ENCODE measurements at places on chromosomes 1 and 21. TPM values are rescaled to one million over a fixed set of nuclear protein-coding genes. Genes with fewer than 3 reads are reported as not detected.

SLC37A1 gene
- total RNA-seq: 24.0 TPM

NENF gene
- total RNA-seq: 15.4 TPM

PRELP gene
- total RNA-seq: not detected

ANKRD13C gene
- 27.2 TPM for total RNA-seq

GRCh38 chr1:50873458-50874187, 86.4 kb downstream of the FAF1 start:
- peak; percentile 46 for DNase-seq
- no peaks in the 10 kb centered on the region for H3K27me3 ChIP-seq
- peaks cover 12% of the 10 kb centered on the region for H3K4me1 ChIP-seq
- no peaks in the 10 kb centered on the region for H3K36me3 ChIP-seq

DNA sequence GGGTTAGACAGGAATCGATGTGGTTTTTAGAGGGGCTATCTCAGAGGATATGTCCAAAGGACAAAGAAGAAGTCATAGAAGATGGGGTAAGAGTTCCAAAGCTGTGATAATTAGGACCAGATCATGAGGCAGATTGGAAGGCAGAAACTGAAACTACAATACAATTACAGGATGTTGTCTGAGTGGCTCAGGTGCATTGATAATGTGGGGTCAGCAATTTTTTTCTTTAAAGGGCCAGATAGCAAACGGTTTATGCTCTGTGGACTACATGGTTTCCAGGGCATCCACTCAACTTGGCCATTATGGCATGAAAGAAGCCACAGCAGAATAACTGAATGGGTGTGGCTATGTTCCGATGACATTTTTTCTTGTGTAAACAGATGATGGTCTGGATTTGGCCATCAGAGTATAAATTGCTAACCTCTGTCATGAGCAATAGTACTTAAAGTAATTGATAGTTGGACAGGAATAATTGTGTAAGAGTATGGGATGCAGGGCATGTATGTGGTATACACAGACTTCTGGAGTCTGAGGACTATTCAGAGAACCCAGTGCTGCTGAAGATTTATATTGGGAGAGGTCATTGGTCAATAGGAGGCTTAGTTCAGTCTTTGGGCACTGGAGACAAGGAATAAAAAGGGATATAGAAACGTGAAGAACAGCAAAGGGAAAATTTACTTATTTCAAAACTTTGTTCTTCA, 198.4 kb upstream of the ADGRL4 start:
- no peaks in the 10 kb centered on the region for H3K36me3 ChIP-seq
- no peaks in the 10 kb centered on the region for H3K4me1 ChIP-seq
- no peaks in the 10 kb centered on the region for H3K27me3 ChIP-seq
- no peak for DNase-seq
- H3K4me3 ChIP-seq: no peak overlapping the region

DNA sequence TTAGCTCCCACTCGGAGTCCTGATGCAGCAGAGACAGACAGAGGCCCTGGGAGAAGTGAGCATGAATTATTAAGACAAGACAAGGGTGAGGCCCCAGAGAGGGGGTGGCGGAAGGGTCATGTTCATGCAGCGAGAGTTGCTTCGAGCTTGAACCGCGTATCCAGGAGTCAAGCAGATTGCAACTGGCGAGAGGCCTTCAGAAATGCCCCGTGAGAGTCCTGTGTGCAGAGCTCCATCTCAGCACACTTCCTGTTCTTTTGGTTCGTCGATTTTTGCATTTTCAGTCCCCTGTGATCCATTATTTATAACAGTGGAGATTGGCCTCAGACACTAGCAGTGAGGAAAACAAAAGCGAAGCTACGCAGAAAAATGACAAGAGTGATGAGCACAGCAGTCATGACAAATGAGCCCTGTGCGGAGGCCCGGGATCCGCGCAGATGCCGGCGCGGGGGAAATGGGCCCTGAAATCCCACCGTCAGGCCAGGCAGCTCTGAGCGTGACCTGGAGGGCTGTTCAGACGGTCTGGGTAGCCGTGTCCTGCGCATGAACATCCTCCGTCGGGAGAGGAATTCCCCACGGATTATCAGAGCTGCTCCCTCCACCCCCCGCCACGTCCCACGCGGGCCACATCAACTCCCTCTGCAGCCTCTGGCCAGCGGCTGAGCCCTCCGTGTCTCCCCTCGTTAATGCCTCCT, 15.0 kb downstream of the PDE9A start:
- no peak for DNase-seq
- H3K4me3 ChIP-seq: no peak overlapping the region
- H3K36me3 ChIP-seq: no peaks in the 10 kb centered on the region
- no peaks in the 10 kb centered on the region for H3K27me3 ChIP-seq
- H3K4me1 ChIP-seq: peaks cover 7% of the 10 kb centered on the region

CCDC30 gene
- total RNA-seq: 2.9 TPM

HLX gene
- 0.94 TPM for total RNA-seq

DNA sequence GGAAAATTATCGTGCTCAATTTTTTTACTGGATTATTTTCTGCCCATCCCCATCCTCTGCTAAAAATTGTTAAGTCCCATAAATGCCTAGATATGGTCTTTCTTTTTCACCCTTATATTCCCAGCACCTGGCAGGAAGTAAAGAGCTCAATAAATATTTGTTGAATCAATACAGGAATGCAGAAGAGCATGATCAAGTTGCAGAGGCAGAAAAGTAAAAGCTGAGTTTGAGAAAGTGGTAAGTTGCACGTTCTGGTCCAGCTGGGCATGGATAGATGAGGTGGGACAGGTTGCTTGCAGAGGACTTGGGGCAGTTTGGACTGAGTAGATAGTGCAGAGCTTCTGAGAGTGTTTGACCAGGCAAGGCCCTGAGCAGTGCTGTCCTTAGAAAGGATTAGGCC, 40.1 kb downstream of the ZNF281 start:
- no peaks in the 10 kb centered on the region for H3K27me3 ChIP-seq
- H3K4me1 ChIP-seq: no peaks in the 10 kb centered on the region
- no peak overlapping the region for H3K4me3 ChIP-seq

ETV3L gene
- 0.15 TPM for total RNA-seq

GRCh38 chr1:46613661-46614603, 2.7 kb downstream of the MOB3C start:
- no peaks in the 10 kb centered on the region for H3K36me3 ChIP-seq
- no peaks in the 10 kb centered on the region for H3K27me3 ChIP-seq
- no peak for DNase-seq
- no peak overlapping the region for H3K27ac ChIP-seq
- peak overlapping the region; percentile 28 for H3K4me3 ChIP-seq
- peaks cover 64% of the 10 kb centered on the region for H3K4me1 ChIP-seq
